PC-9 (cell line): ENCODE measurements at places on chromosomes 2 and 18. TPM values are rescaled to one million over a fixed set of nuclear protein-coding genes. Genes with fewer than 3 reads are reported as not detected.

GRCh38 chr2:158191076-158191895 lies 89.6 kb downstream of the UPP2 start:
- no peak for DNase-seq

DNA sequence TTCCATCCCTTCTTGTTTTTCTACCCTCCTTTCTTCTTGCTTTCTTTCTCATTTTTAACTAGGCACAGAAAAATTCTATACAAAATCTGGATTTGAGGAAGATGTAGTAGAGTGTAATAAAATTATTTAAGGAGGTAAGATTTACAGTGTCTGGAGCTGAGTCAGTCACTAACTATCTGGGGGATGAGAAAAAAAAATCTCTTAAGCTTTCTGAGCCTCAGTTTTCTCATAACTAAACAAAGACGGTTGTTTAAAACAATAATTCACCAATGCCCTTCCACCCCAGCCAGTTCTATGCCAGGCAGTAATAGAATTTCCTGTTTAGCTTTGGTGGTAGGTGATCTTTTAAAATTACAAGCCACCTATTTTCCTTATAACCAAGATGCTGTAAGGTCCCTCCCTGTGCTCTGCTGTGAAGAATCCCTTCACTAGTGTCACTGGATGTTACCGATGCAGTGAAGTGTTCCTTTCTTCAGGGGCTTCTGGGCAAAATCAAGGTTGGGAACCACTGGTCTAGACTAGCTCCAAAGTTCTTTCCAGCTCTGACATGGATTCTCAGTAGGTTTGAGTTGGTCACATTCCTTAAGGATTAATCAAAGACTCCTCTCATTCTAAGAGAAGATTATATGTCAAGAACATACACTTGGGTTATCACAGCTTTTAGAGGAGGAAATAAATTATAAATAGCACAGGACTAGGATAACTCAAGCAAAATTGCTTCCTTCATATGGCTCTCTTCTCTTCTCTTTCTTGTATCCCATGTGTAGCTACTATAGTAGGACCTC lies 289.0 kb downstream of the CDH2 start:
- DNase-seq, result no peak

GRCh38 chr18:45522371-45522770 lies 92.9 kb upstream of the SLC14A2 start:
- no peak for DNase-seq

POTEJ gene
- total RNA-seq, result not detected in 2 replicates

GRCh38 chr2:38509314-38509946 lies 93.3 kb downstream of the HNRNPLL start:
- DNase-seq, result no peak

DNA sequence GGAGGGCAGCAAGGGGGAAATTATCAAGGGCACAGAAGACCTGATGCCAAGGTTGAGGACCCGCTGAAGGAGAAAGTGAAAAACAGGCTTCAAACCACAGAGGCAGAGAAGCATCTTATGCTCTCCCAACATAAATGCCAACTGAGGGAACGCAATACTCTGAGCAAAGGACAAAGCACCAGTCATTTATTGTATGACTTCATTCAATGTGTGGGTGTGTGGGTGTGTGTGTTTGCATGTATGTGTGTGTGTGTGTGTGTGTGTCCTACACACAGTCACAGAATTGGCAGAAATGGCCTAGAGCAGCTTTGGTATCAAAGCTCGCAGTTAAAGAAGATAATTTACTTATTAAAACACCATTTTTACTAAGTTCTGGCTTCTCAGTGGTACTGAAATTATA lies 51.4 kb downstream of the UXS1 start:
- no peak for DNase-seq

PRR30 gene
- not detected in 2 replicates for total RNA-seq

TCF7L1 gene
- 2.3 and 2.8 TPM in 2 replicates for total RNA-seq

SKOR2 gene
- total RNA-seq, result not detected in 2 replicates

UGT1A10 gene
- not detected in 2 replicates for total RNA-seq

DNA sequence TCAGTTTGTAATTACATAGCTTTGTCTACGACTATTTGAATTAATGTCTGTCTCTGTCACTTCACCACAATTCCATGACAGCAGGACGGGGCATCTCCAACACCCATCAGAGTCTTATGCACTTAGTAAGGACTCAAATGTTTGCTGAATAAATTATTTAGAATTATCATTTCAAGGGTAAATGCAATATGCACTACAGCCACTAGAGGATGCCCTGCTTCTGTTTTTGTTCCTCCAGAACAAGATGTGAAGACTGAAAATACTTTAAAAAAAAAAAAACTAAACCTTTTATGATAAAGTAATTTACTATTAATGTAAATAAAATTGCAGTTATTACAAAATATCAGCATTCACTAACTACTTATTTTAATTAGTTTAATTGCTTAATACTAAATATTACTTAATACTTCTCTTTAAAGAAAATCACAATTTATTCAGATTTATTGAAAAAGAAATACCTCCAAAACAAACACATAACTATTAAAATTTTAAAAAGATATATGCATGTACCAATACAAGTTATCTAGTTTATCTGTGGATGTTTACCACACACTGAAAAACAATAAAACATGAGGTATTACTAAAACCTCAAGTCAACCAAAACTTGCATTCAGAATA lies 3.2 kb downstream of the PIGN start:
- DNase-seq, result peak; percentile 6

DNA sequence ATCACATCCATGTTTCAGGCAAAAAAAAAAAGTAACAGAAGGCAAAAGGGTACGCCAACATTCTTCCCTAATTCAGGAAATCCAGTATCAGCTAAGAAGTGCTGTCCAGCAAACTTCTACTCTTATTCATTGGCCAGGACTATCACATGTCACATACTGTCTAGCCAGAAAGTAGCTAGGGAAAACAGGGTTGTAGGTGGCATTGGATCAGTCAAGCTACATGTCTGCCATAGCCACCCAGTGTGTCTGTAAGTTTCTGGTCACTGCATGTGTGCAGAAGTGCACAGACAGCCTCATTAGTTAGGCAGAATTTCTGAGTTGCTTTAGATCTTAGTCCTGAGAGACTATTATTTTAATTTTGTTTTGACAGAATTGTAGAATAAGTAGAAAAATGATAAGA lies 465.3 kb upstream of the NRP2 start:
- DNase-seq, result no peak

- no peak for DNase-seq
Measured at GRCh38 chr2:24872344-24873115, 47.5 kb downstream of the ADCY3 start.

GRCh38 chr2:216399621-216400020 lies 12.7 kb upstream of the SMARCAL1 start:
- no peak for DNase-seq

DNA sequence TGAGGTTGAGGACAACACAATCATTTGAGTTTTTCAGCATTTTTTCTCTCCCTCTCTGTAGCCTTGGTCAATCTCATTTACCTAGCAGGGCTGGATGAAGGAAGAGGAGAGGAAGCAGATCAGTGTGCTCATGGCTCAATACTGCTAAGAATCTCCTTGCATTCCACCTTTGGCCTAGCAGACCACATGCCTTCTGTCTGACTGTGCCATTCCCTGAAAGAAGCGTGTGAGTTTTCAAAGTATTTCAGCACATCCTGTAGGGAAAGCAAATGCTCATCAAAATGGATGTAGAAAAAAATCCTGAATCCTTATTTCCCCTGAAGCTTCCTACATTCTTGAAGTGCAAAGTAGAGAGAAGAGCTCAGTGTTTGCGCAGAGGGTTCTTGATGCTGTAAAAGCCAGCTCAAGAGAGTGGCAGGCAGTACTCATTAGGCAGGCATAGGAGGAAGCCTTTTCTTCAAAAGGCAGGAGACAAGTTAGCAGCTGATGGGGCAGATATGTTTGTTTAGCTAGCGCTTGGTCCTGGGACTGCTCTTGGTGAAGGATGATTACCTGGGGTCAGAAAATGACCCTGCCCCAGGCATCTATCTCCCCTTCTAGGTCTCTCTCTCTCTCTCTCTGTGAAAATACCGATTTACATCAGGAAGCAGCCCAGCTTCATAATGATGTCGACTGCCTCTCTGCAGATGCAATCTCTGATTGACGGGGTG lies 14.4 kb upstream of the PIK3C3 start:
- peak; percentile 31 for DNase-seq

DNA sequence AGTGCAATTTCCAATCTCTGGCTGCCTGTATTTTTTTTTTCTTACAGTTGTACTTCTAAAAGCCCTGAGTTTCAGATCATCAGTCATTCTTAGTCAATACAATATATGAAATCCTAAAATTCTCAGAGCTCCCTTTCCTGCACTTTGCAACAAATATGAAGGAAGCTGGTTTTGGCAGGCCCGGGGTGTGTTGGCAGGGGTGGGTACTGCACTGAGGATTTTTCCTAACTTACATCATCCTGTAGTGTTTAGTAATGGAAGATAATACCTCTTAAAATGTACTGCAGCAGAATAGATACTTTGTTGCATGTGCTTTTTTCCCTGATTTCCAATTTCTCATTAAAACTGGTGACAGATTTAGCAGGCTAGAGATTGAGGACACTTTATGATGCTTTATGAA lies 374.6 kb downstream of the PTH2R start:
- DNase-seq, result no peak

- no peak for DNase-seq
Measured at GRCh38 chr2:182031956-182032355, 46.3 kb downstream of the PPP1R1C start.

ATP6V1C2 gene
- not detected in 2 replicates for total RNA-seq

DNA sequence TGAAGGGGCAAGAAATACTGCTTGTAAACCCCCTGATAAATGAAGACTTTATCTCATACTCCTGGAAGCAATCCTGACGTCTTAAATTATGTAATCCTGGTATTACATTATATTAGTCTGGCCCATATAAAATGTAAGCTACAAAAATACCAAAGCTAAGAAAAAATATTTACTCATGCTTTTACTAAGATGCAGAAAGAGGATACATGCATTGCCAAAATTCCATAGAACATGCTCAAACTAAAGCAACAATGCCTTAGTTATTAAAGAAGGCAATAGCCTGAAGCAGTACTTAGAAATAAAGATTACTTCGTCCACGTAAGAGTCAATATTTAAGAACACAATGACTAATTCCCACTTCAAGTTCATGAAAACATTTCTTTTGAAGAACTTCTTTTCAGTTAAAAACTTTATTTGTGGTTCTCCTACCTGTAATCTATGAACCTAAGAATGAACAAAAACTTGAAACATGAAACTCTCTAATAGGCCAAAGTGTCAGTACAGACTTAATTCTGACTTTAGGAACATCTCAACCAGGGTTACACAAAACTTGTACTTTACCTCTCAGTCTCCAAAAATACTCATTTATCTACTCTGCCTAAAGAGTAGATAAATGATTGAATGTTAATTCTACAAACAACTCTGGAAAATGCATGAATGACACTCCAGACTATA lies 117.3 kb downstream of the THADA start:
- peak; percentile 98 for DNase-seq

GRCh38 chr2:171521361-171522051 lies 768 bp upstream of the CYBRD1 start:
- no peak for DNase-seq

- DNase-seq, result no peak
Measured at GRCh38 chr2:1633936-1634587, 110.3 kb downstream of the PXDN start.

GRCh38 chr18:25192065-25192464 lies 159.9 kb downstream of the ZNF521 start:
- DNase-seq, result no peak

DNA sequence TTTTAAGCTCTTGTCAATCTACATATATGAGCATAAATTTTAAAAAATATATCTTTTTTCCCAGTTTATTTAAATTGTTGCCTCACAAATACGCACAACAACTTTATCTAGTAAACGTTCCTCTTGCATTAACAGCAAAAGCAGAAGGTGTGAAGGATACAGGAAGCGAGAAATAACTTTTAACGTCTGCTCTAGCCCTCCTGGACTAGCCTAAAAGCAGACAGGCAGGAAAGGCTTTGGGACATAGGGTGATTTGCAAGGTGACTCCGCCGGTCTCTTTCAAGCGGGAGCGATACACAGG lies 434 bp upstream of the DUSP19 start:
- DNase-seq, result no peak

SCYGR1 gene
- total RNA-seq, result not detected in 2 replicates

DNA sequence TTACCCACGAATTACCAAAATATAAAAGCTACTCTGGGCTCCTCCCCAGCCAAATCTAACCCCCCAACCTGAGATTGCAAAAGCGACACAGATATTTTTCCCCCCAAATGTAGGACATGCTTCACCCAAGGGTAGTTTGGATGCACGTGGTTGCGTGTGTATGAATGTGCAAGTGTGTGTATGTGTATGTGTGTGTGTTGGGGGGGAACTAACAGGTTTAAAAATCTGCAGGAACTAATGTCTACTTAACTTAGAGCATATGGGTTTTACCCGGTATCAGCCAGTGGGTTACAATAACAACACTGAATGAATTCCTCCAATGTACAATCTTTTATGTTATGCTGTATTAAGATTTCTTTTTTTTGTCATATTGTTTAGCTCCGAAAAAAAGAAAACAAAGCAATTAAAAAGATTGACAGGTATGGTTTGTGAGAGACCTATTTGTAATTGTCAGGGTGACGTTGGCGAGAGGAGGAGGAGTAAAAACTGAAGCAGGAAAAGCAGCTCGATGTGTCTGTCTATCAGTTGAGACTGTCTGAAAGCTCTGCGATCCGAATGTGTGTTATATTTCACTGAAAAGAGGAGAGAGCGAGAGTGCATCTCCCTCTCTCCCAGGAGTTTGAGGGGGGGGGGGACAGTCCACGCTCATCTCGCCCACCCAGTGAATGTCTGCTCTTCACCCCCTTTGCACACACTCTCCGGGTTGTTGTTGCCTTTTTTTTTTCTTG lies at the start of gene TSHZ1:
TSS of gene TSHZ1 (plus strand) at position 524 of the 728 bp plus-strand sequence. CDS start 1,080 bp downstream, outside the sequence.
- peak; percentile 41 for DNase-seq

GRCh38 chr2:134260713-134261112 lies 6.8 kb downstream of the MGAT5 start:
- no peak for DNase-seq
